ENCODE measurements at places on chromosomes 4 and X. TPM values are rescaled to one million over a fixed set of nuclear protein-coding genes. Genes with fewer than 3 reads are reported as not detected.

Gene SLC34A2
- 25.7 TPM for total RNA-seq

Gene FAT4
- 21.3 TPM for total RNA-seq

Gene USP17L30
- total RNA-seq, result not detected

Gene NPY2R
- 0.43 TPM for total RNA-seq

Gene GLUD2
- total RNA-seq, result 5.8 TPM

Gene TRPC3
- total RNA-seq, result 0.45 TPM

Gene DGAT2L6
- not detected for total RNA-seq

Gene BEX1
- 61.9 TPM for total RNA-seq

Gene IDS
- total RNA-seq, result 173 TPM

Gene EDA
- total RNA-seq, result 3.9 TPM

- DNase-seq, result no peak
Observed at GRCh38 chr4:142984871-142985585, 138.9 kb upstream of the INPP4B start.

- DNase-seq, result no peak
Observed at GRCh38 chr4:144489831-144490230, 156.1 kb upstream of the HHIP start.

DNA sequence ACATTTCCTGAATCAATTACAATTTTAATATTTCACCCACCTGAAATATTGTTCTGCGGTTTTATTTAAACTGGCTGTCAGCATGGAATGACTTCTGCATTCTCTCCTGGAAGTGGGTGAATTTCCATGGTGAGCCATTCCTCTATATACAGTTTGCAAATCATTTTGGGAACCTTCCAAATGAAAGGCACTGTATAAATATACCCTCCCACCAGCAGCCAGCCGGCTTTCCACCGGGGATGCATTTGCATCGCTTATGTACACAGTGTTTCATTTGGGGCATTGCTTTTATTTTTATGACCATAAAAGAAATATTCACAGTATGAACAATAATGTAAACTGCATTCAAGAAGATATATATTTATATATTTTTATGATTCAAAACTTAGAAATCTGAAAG lies 4.7 kb upstream of the IL1RAPL1 start:
- no peak for DNase-seq

GRCh38 chr4:93983140-93983539 lies 154.6 kb downstream of the ATOH1 start:
- no peak for DNase-seq

GRCh38 chr4:93658443-93658842 lies 170.1 kb upstream of the ATOH1 start:
- no peak for DNase-seq

- no peak for DNase-seq
Observed at GRCh38 chr4:120755864-120756263, 166.7 kb downstream of the PRDM5 start.

DNA sequence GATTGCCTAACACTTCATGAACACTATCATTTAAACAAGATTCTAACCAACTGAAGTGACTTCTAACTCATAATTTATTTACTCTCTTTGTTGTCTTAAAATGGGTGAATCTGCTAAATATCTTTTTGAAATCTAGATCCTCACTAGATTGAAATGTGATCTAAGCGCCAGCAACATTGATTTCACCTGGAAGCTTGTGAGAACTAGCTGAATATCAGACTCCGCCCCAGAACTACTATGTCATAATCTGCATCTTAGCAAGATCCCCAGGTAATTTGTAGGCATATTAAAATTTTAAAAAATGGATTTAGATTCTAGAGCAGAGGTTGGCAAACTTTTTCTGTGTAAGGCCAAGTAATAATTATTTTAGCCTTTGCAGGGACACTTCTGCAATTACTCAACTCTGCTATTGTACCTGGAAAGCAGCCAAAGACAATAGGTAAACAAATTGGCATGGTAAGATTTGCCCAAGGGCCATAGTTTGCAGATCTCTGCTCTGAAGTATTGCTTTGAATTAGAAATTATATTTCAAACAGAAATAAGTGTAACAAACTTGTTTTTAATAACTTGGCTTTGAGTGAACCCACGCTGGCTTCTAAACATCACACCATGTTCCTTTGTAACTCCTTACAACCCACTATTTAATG lies 121.5 kb downstream of the REELD1 start:
- DNase-seq, result no peak

GRCh38 chr4:88242144-88242543 lies 42.2 kb downstream of the PPM1K start:
- no peak for DNase-seq

DNA sequence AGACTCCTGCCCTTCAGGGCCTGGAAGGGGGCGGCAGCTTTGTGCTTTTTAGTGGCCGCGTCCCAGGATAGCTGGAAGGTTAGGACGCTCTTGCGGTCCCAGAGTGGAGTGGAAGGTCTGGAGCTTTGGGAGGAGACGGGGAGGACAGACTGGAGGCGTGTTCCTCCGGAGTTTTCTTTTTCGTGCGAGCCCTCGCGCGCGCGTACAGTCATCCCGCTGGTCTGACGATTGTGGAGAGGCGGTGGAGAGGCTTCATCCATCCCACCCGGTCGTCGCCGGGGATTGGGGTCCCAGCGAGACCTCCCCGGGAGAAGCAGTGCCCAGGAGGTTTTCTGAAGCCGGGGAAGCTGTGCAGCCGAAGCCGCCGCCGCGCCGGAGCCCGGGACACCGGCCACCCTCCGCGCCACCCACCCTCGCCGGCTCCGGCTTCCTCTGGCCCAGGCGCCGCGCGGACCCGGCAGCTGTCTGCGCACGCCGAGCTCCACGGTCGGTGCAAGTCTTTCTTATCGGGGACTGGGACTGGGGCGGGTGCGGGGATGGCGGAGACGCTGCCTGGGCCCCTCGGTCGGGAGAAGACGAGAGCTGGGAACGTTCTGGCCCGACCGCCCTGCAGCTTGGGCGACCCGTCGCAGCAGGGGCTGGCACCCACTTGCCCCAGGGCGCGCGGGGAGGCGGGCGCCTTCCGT lies at the start of gene EDNRA:
TSS of gene EDNRA (plus strand) at position 207 of the 686 bp plus-strand sequence. CDS start 4,585 bp downstream, outside the sequence.
- DNase-seq, result no peak

DNA sequence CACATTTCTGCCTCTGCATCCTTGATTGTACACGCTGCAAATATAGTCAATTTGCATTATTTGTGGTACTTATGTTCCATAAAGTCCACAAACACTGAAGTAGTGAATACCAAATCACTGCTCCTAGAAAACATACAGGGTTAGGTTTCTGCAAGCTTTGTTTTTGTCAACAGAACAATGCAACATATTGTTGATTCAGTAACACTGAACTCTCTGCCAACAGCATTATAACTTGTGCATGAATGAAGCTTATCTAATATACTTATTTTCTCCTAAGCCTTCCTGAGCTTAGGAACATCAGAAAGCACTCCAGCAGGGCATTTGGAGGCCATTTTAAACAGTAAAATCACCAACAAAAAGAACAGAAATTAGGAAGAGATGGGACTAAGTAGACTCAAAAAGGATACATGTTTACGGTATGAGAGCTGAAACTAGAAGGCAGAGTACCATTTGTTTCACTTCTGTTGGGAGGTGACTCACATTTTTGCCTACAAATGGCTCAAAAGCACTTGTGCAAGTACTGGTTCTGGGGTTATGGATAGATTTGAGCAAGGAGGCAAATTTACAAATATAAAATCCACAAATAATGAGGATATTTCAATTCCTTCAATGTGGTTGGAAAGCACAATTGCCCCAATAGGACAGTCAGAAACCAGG lies 14.1 kb downstream of the COX18 start:
- no peak for DNase-seq

GRCh38 chr4:156888762-156889161 lies 82.8 kb downstream of the PDGFC start:
- no peak for DNase-seq

- DNase-seq, result no peak
Observed at GRCh38 chr4:109588176-109588575, 28.1 kb downstream of the MCUB start.

- DNase-seq, result no peak
Observed at GRCh38 chr4:103073792-103074438, 2.6 kb downstream of the SLC9B2 start.

DNA sequence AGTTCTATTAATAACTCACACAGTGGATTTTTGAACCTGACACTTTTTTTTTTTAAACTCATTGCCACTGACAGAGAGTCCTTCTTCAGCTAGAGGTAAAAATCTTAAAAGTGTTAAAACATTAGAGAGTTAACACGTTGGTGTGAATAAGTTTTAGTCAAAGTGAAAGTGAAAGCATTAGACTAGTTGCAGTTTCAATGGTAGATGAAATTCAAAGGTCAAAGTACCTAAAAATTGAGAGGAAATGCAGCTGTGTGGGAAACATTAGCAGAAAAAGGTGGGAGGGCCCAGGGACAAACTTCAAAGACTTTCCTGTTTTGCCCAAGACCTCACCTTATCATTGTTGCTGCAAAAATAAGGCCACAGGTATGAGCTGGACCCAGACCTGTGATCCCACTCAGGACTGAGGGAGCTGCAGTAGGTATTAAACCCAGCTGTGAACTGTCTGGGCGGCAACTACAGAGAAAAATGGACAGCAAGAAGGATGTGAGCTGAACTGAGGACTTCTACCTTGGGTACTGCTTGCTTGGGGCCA lies 17.6 kb upstream of the GABRA4 start:
- DNase-seq, result no peak

DNA sequence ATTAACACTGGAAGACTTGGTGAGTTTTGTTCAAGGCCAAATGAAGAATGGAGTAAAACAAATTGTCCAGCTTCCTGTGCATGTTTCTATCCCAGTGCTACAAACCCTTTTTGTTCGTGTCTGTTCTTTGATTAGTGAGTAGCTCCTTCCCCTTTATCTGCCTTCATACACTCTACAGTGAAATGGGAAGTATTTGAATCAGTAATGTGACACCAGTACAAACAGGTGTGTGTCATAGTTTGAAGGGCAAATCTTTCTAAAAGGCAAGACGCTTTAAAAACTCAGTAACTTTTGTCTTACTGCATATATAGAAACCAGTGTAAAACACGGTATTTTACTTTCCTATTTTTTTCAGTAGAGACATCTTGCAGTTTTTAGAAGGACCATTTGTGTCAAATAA lies 5.9 kb downstream of the ARHGEF38 start:
- DNase-seq, result no peak

DNA sequence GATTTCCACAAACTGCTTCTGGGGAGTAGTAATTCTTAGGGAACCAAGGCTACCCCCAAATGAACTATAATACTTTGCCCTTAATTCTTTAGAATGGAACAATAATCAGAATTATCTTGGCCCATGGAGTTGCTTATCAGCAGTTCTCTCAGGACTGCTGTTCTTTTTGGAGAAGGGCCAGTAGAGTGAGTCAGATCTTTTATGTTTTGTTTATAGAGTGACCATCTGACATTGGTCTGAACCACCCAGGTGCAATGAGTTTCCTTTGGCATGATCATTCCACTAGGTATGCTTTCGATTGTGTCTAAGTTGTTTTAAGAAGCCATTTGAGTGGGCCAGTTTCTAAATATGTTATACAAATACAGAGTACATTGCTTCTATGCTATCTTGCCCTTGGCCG lies 31.8 kb downstream of the PRRG1 start:
- DNase-seq, result no peak

DNA sequence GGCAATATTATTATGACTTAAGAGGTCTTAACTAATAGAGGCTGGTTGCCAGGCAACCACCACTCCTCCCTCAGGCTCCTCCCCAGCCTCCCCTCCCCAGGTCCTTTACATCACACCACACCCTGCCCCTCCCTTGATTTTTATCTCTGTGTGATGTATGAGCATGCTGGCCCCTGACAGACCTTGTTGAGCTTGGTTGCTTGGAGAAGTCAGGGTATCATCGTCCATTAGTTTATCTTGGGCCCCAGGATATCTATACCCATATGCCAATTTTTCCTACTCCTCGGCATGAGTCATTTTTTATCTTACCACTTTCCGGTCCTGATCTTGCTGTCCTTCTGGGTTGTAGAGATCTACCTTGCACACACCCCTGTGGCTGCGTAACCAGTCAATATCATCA lies 2.5 kb downstream of the AKAP4 start:
- DNase-seq, result no peak

DNA sequence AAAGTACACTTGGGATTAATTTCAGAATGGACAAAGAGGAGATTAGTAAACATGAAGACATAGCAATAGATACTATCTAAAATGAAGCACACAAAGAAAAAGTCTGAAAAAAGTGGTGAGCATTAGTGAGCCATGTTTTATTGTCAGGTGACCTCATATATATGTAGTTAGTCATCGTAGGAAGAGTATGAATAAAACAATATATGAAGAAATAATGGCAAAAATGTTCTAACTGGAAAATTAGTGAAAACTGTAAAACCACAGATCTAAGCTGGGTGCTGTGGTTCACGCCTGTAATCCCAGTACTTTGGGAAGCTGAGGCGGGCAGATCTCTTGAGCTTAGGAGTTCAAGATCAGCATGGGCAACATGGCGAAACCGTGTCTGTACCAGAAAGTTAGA lies 67.9 kb downstream of the RBPJ start:
- no peak for DNase-seq

DNA sequence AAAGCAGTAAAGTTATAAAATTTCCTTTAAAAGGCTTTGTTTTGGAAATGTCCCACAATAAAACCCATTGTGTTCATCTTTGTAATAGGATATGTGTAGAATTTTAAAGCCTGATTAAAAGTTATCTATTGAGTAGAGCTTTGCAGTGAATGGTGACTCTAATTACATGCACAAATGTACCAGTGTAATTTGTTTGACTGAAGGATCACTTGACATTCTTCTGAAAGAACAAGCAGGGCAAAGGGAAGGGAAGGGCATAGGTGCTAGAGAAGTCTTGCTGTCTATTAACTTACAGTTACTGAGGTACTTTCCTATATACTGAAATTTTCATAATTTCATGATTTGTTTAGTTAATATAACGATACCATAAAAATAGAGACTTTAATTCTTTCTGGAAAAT lies 70.8 kb downstream of the STIM2 start:
- no peak for DNase-seq

GRCh38 chr4:12965334-12965733 lies 518.8 kb downstream of the RAB28 start:
- no peak for DNase-seq

DNA sequence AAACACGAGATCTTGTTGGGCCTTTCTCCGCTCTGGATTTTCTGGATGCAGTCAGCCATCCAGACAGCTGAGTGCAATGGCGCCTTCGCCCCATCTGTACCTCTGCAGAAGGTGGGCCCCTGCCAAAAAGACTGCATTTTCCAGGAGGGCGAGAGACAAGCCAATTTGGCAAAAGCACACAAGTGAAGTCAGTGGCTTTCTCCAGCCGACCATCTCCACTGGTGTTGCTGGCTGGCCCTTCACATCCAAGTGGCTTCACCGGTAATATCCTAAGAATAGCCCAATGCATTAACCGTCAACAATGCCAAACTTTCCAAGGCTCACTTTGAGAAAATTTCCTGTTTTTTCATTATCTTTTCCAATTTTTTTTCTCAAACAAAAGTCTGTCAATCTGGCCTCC lies 96.2 kb upstream of the MXRA5 start:
- DNase-seq, result no peak

All from type B pancreatic cell (in vitro differentiated cells).